ENCODE measurements at places on chromosomes 6 and 20.
A peak's percentile ranks its signal among the peaks of the same experiment; 100 is the strongest.

- DNase-seq = no peak
These were observed 216.5 kb upstream of the RREB1 start for GRCh38 chr6:6891125-6891721.

GRCh38 chr6:22575190-22575589, 5.8 kb downstream of the HDGFL1 start:
- DNase-seq = no peak

DNA sequence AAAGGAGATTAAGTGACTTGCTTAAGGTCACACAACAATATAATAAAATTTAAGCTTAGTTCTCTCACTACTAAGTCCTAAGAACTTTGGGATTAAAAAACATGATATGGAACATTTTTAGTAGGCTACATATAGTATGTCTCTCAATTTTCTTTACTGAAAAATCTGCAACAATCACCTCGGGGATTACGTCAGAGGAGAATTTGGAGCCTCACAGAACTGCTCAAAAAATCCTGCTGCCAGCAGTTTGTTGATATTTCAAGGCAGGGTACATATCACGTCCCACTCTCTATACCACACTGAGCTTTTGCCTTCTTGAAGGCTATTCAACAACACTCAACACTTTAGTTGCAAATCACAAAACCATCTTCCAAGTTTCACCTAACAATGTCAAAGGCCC, 561.6 kb upstream of the BTBD3 start:
- no peak for DNase-seq

GRCh38 chr20:48403167-48403761, 424.5 kb downstream of the PREX1 start:
- DNase-seq = no peak

- no peak for DNase-seq
These were observed 56.3 kb downstream of the ZHX3 start for GRCh38 chr20:41261260-41261659.

DNA sequence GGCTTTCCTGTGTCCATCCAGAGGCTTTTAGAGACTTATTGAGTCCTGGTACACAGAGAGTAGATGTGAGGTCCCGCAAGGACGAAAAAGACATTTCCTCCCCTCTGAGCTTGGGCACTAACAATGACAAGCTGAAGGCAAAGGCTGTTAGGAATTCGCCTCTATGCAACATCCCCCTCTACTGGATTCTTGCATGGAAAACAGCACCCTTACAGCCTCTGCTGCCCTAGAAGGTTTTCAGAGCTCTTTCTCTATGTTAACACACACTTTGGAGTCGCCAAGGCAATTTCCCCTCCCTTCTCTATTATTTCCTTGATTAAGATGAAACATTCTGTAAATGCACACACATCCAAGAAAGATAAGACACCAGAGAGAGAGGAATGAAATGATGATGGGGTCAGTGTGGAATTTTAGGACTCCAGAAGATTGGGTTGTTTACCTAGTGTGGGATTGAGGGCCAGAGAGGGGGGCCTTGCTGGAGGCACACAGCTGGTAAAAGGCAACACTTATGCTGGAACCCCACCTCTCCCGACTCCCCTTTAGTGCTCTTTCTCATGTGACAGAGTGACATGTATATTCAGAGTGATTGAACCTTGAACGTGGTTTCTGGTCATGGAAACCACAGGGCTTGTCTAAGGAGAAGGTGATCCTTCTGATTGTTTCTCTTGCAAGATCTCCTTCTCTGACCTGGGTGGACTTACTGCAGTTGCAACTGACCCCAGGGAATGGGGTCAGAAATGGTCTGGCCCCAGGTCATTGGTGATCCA, 300.7 kb downstream of the CLIC5 start:
- DNase-seq = peak; percentile 22

GRCh38 chr6:72642435-72642834, 20.6 kb downstream of the KCNQ5 start:
- DNase-seq = no peak

Data from CD4-positive, alpha-beta T cell (primary cell).